ENCODE measurements at places on chromosomes 2 and 18.
A peak's percentile ranks its signal among the peaks of the same experiment; 100 is the strongest.

DNA sequence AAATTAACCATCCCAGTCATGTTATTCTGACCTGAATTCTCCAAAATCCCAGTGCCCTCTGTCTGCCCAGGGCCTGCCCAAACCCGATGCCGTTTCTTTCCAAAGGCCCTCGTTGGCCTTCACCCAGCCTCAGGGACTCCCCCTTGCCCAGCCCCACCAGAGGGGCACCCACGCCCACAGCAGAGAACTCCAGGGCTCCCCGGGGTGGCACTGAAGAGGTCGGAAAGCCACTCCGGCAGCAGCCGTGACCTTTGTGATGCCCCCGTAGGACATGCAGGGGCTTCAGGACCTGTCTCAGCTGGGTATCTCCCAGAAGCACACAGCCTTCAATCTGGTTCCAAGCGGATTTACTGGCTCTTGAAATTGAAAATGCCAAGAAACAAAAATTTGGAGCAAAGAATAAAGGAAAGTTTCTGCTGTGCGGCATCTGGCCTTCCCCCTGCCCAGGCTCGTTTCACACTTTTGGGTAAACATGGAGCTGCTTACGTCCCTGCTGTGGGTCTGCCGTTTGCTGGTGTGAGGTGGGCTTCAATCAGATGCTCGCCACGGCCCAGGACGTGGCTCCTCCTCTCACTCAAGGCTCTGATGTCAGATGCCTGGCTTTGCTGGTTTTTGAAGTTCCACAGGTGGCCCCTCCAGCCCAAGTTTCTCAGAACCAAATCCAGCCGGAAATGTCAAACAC, 101.3 kb downstream of the TPO start:
- no peak for DNase-seq

DNA sequence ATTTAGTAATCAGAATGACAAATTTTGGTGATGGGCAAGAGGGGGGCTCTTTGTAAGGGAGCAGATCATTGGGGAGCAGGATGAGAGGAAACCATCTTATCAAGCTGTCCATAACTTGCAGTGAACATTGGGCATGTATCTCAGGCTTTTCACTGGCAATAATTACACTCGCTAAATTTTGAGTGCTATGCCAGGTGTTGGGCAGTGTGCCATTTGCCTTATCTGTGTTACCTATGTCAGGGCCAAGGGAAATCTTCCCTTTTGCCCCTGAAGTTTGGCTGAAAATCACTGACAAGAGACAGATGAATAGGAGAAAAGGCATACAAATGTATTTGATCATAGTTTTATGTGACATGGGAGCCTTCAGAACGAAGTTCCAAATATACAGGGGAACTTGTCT, 39.0 kb downstream of the NOSTRIN start:
- DNase-seq: no peak

- no peak for DNase-seq
Observed at GRCh38 chr2:189022053-189022481, 47.9 kb downstream of the COL3A1 start.

- peak; percentile 92 for DNase-seq
Observed at GRCh38 chr2:64606479-64607363, 47.0 kb downstream of the SERTAD2 start.

DNA sequence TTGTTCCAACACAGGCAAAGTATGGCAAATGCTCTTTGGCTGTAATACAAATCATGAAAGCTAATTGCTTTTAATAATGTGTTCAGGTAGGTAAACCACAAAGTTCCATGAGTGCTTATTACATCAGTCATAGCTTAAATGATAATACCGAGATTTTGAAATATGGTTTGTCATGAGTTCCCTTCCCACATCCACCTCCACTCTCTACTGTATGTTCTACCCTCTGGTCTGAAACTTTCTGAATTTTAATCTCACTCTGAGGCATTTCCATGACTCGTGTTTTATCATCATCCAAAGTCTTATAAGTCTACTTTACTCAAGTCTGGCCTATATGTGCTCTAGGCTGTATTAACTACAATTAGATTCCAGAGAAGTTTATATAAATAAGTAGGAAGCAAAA, 354.8 kb downstream of the AKAIN1 start:
- DNase-seq: no peak

GRCh38 chr2:103445347-103445746, 683.5 kb downstream of the TMEM182 start:
- no peak for DNase-seq

- no peak for DNase-seq
Observed at GRCh38 chr18:6366776-6367175, 47.9 kb downstream of the L3MBTL4 start.

- DNase-seq: no peak
Observed at GRCh38 chr18:3867864-3868311, 417.9 kb downstream of the TGIF1 start.

- DNase-seq: no peak
Observed at GRCh38 chr2:25279091-25279651, 62.6 kb downstream of the DNMT3A start.

GRCh38 chr18:58392324-58393000, 236.4 kb downstream of the ALPK2 start:
- DNase-seq: no peak

DNA sequence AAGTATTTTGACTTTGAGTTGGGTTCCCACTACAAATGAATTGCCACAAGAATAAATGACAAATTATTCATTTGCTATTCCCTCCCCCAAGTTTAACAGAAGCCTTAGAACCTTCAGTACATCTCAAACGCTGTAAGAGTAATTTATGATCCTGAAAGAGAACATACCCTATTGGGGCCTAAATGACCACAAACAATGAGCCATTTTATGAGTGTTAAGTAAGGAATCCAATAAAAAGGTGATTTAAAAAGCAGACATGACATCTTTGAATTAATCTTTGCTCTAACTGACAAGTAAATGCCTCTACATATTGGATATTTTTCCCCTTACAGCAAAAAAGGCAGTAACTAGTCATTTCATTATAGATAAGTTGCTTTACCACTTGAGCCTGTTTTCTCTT, 136.9 kb downstream of the NRXN1 start:
- no peak for DNase-seq

- DNase-seq: no peak
Observed at GRCh38 chr2:42360493-42360889, 526 bp downstream of the COX7A2L start.

- DNase-seq: peak; percentile 63
Observed at GRCh38 chr2:102110596-102111334, 31.8 kb upstream of the IL1R1 start.

DNA sequence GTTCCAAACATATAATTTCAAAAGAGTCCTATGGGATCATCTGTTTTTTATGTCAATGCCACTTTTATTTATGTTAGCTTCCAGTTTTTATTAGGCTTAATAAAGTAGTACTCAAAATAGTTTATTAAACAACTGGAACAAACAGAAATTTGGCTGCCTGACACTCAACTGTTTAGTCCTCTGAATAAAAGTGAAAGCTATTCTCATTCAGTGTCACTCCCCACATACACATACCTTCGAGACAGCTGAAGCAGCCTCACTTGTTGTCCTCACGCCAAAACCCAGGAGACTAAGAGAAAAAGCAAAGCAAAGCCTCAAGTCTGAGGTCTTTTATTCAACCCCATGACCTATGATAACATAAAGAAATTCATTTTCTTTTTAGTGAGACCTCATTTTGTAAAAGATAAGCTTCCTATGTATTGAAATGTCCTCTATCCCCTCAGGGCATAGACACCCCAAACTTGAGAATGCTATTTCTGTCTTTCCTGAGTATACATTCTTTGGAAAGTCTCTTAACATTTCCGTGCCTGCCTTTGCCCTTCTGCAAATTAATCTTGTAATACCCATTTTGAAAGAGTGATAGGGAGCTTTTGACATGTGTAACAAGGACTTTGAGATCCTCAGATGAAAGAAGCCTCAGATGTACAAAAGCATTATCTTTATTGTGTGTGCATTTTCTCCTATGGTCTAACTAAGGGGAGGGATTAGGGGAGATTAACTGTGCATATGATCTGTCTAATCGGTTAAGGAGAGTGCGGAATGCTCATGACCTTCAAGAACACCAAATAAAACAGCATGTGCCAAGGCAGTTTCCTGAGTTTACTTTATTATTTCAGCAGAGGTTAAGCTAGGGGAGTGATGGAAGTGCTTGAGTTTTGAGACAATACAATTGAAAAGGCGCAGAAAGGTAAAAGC, 1523.7 kb upstream of the PIK3C3 start:
- DNase-seq: no peak

- no peak for DNase-seq
Observed at GRCh38 chr2:69464575-69464974, 27.3 kb upstream of the NFU1 start.

DNA sequence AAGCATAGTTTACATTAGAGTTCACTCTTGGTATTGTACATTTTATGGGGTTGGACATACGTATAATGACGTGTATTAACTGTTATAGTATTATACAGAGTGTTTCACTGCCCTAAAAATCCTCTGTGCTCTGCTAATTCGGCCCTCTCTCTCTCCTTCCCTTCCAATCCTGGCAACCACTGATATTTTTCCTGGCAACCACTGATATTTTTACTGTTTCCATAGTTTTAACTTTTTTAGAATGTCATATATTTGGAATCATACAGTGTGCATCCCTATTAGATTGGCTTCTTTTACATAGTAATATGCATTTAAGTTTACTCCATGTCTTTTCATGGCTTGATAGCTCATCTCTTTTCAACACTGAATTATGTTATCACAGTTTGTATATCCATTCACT, 526.7 kb downstream of the RIT2 start:
- no peak for DNase-seq

DNA sequence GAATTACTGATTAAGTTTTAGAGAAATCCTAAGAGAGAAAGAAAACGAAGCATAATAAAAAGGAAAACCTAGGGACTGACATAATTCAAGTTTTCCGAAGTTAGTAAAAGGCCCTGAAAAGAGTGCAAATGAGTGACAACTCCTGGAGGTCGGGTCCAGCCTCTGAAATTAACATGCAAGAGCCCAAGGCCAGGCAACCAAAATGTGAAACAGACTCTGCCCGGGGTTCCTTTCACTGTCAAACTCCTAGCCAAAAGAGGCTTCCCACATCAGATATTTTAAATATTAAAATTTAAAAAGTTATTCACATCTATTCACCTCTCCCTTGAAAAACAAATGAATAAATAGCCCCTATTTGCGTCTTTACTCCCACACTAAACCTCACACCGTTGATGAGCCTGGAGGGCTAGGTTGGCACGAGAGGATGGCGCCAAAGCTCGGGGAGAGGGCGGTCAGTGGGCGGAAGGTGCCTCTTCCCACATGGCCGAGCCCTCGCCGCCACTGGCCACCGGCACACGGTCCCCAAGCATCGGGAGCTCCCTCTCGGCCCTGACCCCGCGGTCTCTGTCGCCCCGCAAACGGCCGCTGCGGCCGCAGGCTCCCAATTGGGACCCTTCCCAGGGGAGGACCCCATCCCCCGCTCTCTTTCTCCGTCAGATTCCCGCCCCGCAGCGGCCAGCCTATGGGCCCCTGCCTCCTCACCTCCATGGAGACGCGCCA, 630 bp downstream of the PPM1G start:
- peak; percentile 44 for DNase-seq

GRCh38 chr18:27871726-27872125, 305.2 kb downstream of the CDH2 start:
- DNase-seq: no peak

DNA sequence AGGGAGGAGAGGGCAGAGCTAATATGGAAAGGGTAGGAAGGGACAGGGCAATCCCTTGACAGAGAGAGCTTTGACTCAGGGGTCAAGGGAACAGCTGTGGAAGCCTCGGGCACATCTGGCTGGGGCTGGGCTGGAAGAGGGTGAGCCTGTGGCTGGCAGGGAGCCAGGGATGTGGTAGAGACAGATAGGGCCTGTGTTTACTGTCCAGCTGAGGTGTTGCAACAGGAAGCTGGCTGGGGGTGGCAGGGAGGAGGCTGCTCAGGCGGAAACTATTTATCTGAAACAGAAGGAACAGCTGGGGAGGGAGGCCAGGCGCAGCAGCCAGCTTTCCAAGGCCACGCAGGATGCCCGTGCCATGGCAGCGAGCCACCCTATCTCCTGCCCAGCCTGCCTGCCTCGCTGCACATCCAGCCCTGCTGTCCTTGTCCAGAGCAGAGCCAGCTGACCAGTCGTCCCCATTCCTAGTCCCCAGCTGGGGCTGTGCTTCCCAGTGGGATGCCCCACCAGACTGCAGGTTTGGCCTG, 264.7 kb downstream of the CYP26B1 start:
- DNase-seq: no peak

DNA sequence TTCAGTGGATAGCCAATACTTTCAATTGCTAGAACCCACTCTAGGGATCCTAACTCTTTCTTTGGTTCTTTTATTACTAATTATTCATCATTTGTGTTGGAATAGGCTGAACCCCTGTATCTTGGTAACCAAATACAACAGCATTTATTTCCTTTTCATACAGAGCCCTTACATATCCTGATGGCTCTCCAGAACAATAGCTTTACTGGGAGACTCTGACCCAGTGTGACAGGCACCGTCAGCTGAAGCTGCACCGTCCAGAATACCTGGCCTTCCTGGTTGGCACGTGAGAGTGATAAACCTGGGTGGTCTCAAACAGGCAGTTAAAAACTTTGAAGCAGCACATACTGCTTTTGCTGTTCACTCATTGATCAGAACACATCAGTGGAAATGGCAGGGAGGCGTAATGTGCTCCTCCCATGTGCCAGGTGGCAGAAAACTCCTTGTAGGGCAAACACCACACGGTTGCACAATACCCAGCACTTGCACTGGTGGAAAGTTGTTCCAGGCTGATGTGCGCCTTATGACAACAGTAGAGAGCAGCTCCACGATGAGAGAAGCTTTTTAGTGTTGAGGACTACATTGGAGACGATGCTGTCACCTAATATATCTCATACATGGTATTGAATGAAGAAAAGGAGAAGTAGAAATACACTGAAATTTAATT, 456.2 kb downstream of the PARD3B start:
- DNase-seq: no peak

GRCh38 chr18:47343291-47343690, 91.8 kb upstream of the SKOR2 start:
- no peak for DNase-seq

GRCh38 chr2:71619230-71619741, 165.9 kb downstream of the DYSF start:
- no peak for DNase-seq

- DNase-seq: no peak
Observed at GRCh38 chr2:61688369-61689334, 150.5 kb upstream of the XPO1 start.

GRCh38 chr2:131039908-131040660, 53.2 kb downstream of the FAM168B start:
- peak; percentile 51 for DNase-seq

- DNase-seq: no peak
Observed at GRCh38 chr2:165009466-165009865, 54.1 kb upstream of the SLC38A11 start.
